ENCODE measurements at places on chromosomes 7 and 10. TPM values are rescaled to one million over a fixed set of nuclear protein-coding genes. Genes with fewer than 3 reads are reported as not detected.

The CPA2 gene
- not detected for total RNA-seq

DNA sequence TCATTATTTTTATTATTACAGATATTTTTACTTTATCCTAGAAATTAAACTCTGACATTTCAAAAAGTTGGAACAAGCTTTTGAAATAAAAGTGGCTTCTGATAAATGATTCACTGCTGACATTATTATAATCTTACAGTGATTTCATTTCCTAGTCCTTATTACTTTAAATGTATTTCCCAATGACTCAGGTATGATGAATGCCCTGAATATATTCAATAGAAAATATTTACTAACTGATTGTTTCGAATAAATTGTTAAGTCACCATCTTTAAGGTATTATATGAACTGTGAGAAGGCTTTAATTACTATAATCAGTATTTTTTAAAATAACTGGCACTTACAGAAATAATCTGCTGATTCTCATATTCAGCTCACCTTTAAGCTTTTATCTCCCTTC, 21.6 kb downstream of the DKK1 start:
- no peak for DNase-seq

The GNGT1 gene
- not detected for total RNA-seq

The SEC31B gene
- 1.5 TPM for total RNA-seq
